ENCODE measurements at places on chromosomes 4 and X. TPM values are rescaled to one million over a fixed set of nuclear protein-coding genes. Genes with fewer than 3 reads are reported as not detected.

DNA sequence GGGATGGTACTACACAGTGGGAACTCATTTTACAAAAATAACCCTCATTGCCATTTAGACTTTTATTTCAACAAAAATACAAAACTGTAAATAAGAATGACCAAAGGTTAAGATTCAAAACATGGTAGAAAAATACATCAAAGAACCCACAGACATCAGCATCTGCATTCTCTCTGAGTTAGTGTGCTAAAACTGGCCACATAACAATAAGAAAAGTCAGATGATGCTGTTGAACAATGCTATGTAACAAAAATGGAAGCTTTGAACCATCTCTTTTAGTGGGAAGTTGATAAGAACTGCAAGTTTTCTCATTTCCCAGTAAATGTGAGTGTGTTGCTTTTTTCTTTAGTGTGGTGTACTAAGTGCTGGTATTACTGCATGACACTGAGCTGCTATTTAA is 888.4 kb upstream of the EPHA5 start:
- DNase-seq = no peak

CDKL2 gene
- total RNA-seq = 10.1 TPM

- DNase-seq = no peak
Observed at GRCh38 chr4:111813555-111814140, 331.6 kb upstream of the FAM241A start.

DNA sequence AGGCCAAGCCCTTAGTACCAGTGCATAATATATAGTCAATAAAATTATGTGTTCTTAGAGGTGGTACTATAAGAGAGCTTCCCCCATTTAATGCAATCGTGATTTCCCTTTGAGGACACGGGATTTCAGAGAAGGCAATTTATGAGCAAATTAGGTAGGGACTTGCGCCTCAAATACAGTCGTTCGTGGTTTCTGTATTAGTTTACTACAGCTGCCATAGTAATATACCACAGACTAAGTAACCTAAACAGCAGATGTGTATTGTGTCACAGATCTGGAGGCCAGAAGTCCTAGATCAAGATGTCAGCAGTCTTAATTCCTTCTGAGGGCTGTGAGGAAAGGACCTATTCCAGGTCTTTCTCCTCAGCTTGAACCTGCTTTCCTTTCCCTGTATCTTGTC is 1.5 kb upstream of the PUDP start:
- DNase-seq = no peak

- DNase-seq = no peak
Observed at GRCh38 chr4:128394778-128395177, 107.2 kb upstream of the PGRMC2 start.

RASSF6 gene
- 0.28 TPM for total RNA-seq

- no peak for DNase-seq
Observed at GRCh38 chr4:38600575-38600974, 63.4 kb upstream of the KLF3 start.

GRCh38 chr4:80422727-80423404 is 87.3 kb downstream of the CFAP299 start:
- no peak for DNase-seq

DNA sequence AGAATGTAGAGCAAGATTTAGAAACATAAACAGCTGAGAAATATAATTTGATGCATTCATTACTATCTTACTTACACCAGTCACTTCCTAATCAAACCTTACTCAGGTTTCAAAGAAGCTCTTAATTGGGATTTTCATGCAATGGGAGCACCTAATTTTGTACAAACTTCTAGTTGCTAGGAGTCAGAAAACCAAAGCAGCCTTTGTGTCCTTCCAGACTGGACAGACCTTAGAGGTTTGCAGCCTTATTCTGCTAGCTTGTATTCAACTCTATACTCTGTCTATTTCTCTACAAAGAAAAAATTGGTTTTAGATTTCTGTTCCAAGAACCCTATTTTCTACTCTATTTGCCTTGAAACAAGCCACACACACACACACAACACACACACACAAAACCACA is 19.4 kb downstream of the GABRA2 start:
- DNase-seq = no peak

- no peak for DNase-seq
Observed at GRCh38 chr4:55169352-55169961, 44.1 kb upstream of the KDR start.

DNA sequence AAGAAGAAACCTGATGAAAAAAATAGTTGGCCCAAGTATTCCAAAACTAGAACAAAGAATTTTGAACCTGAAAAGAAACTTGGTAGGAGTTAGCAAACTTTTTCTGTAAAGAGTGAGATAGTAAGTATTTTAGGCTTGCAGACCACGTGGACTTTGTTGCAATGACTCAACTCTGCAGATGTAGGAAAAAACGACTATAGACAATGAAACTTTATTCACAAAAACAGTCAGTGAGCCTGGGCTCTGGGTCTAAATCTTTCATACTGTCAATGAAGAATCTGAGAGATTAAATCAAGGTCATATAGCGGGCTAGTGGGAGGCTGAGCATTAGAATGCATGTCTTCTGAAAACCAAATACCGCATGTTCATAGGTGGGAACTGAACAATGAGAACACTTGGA is 23.0 kb downstream of the SH3D19 start:
- DNase-seq = no peak

GRCh38 chrX:65668377-65669310 is 1.2 kb downstream of the MSN start:
- no peak for DNase-seq

GRCh38 chr4:112813790-112814189 is 176.8 kb downstream of the LARP7 start:
- DNase-seq = no peak

DNA sequence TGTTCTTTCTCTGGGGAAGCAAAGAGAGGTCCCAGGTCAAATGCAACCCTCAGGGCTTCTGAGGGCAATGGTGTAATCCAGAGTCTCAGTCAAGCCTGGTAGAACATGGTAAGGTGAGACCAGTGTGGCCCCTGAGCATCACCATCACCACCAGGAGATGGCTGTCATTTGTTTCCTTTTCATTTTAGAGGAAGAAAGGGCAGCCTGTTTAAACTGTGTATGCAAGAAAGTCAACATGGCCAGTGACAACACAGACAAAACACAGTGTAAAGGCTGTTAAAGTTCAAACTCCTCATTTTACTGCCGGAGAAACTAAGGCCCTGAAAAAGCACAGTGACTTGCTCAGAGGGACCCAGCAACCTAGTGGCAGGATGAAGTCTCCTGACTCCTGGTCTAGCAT is 2.0 kb upstream of the EDA start:
- no peak for DNase-seq

GRCh38 chr4:88999392-88999930 is 57.5 kb downstream of the FAM13A start:
- DNase-seq = no peak

DNA sequence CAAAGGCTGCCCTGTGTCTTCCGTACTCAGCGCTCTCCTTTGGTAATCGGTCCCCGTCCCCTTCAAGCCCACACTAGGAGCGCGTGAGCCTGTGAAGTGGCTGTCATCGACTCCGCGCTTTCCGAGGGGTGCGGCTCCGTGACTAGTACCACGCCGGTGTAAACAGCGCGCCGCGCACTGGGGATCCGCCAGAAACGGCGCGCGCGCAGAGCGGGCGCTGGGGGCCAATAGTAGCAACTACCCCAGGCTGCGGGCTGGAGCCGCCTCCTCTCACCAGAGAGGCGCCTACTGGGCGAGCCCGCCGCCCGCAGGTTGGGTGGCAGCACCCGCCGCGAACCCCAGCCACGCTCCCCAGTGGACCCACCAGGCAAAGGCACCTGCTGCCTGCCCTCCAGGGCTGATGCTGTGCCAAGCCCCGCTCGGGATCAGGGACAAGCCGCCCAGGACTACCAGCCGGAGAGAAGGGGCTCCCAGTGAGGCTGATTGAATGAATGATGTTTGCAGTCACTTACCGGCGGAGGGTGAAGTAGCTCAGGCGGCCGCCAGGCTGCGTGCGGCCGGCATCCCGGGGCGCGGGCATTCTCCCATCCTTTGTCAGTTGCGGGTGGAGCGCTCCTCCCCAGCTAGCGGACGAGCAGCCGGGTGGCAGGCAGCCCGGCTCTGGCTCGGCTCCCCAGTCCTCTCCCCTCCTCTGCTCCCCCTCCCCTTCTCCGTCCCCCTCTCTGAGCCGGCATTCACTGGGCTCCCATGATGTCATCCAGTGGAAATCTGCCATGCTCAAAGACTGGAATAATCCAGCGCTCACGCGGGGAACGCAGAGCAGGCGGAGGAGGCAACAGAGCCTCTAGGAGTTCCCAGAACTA is 370.3 kb upstream of the SMIM31 start:
- DNase-seq = peak; percentile 98

DNA sequence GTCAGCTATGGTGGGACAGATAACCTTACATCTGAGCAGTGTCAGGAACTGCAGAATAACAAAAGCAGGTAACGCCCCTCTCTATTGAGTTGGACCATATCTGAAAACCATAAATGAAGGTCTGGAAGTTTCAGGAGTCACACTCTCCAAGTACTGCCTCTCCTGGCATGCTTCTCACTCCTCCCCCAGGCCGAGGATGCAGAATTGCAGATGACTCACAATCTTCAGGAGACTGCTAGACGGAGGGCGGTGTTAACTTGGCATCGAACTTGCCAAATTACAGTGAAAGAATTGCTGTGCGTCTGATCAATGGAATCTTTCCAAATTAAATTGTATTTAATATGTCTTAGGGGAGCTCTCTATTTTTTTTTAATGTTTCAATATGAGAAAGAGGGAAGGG is 67.1 kb upstream of the TRIM2 start:
- DNase-seq = peak; percentile 54

GRCh38 chr4:14403132-14403531 is 599.1 kb upstream of the CPEB2 start:
- DNase-seq = no peak

DNA sequence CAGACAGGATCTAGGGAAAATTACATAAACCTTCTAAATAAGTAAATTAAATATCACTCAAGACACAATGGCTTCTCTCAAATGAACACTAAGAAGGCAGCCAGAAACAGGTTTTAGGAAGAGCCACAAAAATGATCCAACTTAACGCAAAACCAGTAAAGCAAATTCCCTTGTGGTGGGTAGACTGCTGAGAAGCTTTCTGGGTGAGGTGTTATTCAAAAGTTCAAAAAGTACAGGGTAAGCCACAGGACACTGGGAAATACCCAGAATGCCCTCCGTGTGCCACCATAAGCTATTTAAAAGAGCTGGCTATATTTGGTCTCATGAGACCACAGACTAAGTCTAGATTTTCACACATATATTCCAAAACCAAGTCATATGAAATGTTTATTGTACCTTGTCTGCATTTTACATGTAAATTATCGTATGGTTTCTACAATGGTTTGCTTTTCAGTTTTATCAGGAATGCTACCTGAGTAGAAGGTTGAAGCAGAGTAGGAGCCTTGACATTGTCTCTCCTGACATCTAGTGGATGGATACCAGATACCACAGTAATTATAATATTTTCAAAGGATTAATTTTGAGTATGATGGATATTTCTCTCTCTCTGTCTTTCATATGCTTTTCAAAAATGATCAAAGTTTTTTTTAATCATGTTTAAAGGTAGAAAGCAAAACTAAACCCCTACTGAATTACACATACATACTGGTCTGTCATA is 109.3 kb upstream of the KLHL13 start:
- DNase-seq = no peak

DNA sequence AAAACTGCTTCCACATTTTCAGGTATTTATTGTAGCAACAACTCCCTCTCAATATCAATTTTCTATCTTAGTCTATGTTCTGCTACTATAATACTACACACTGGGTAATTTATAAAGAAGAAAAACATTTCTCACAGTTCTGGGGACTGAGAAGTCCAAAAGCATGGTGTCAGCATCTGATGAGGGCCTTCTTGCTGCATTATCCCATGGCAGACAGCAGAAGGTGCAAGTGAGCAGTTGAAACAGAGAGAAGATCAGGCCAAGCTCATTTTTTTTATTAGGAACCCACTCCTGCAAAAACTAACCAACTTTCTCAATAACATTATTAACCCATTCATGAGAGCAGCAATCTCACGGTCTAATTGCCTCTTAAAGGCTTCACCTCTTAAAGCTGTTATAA is 376.0 kb downstream of the RAB28 start:
- no peak for DNase-seq

DNA sequence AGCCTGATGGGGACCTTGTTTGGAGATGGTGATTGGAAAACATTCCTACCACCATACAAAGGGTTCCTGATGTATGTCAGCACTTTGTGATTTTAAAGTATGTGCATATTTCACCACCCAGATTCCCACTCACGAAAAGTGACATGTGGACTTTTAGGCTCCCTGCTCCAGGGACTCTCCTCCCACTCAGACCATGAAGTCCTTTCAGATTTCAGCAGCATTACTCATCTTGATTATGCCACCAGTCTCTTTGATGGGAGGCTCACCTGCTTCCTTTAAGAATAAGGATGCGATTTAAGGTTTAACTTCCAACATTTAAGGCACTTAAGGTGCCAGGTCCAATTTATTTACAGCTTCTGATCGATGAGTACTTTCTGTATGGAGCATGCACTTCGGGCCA is 204.4 kb downstream of the PPARGC1A start:
- DNase-seq = no peak

NAA11 gene
- not detected for total RNA-seq

- DNase-seq = no peak
Observed at GRCh38 chr4:140996766-140997165, 136.5 kb downstream of the RNF150 start.

DNA sequence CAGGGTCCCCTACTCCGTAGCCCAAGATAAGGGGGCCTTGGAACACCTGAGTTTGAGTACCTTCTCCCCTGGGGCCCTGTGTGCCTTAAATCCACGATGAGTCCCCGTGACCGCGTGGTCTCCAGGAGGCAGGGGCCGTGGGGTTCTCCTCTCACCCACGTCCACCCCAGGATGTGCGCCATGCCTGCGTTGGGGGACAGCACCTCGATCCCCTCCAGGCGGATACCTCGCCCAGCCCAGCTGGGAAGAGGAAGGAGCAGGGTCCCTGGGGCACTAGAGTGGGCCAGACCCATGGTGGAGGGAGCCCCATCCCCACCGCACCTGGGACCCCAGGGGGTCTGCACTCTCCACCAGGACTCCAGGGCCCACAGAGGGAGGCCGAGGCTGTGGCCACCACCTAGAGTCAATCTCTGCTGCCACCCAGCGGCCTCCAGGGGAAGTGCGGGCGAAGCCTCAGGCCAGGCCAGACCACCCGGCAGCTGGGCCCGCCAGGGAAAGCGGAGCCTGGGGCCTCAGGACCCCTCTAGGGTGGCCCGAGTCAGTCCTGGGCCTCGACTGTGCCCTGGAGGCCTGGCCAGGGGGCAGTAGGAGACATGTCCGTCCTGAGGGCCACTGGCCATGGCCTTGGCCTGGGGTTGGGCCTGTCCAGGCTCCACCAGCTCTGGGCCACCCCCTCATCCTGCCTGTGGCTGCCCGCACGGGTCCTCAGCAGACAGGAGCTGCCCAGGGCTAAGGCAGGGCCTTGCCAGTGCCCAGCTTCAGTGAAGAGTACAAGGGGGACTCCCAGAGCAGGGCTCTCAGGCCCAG is 55.0 kb downstream of the FAM53A start:
- DNase-seq = no peak
